Activated CD4-positive, CD25-positive, alpha-beta regulatory T cell treated with anti-CD3 and anti-CD28 coated beads, Interleukin-2, amount 50 U/mL, for 24 hours (primary cell): ENCODE measurements at places on chromosomes 3 and 15.

GRCh38 chr3:132723024-132723950, 1.1 kb upstream of the NPHP3 start:
- no peak for ATAC-seq

DNA sequence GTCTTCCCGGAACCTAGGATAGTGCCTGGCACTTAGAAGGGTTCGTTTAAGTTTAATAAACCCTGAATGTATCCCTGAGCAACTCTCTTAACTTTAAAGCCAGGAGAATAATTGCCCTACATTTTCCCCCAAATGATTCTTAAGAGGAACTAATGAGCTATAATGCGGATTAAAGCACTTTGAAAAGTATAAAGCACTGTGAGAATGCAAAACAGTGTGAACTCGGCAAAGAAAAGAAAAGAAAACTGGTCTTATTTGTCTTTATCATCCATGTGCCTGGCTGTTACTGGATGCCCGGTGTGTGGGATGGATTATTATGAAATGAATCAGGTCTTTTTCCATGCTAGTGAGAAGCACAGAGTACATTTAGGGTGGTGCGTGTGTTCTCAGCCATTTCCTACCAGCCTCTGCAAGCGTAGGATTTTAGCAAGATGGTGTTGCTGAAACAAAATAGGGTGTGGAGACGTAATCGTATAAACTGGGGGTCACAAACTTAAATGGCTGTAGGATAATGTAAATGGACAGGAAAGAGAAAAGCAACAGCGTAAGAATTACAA, 983 bp downstream of the KBTBD12 start:
- no peak for ATAC-seq

GRCh38 chr3:126781889-126782491, 78.0 kb downstream of the CHCHD6 start:
- ATAC-seq = no peak

GRCh38 chr15:68644083-68644904, 65.5 kb downstream of the CORO2B start:
- ATAC-seq = no peak

GRCh38 chr3:129975705-129976048, 1.2 kb downstream of the TRH start:
- ATAC-seq = no peak

DNA sequence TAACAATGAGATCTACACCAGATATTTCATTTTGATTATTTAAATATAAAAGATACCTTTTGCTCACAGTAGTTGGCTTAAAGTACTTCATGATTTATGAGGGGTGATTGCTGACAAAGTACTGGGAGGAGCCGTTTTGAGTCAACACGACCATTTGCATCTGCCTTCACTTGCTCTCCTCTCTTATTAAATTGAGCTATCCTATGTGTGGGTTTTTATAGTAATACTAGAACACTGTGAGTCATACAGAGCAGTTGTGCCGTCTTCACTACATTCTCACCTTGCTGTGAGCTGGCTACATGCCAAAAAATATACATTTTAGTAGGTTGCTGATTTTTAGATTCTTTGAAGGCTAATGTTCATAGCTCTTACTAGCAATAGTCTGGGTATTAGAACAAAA, 161.2 kb downstream of the ALCAM start:
- peak; percentile 97 for ATAC-seq

DNA sequence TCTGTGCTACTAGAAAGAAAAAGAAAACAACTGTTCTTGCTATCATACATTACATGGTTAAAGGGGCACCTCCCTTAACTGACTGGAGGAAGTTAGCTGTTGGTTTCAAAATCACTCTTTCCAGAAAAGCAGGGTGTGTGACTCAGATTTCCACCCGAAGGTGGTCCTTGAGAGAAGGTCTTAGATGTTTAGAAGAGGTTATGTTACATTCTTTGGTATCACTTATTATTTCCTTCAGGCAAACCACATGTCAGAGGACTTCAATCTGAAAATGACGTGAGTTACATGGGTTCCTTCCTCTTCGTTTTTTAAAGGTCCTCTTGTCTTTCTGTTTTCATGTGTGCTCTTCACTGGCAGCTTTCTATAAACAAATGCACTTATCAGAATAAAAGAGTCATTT, 307.9 kb upstream of the CBLB start:
- ATAC-seq = peak; percentile 89

- no peak for ATAC-seq
Measured at GRCh38 chr3:14411166-14411526, 8.7 kb downstream of the SLC6A6 start.

DNA sequence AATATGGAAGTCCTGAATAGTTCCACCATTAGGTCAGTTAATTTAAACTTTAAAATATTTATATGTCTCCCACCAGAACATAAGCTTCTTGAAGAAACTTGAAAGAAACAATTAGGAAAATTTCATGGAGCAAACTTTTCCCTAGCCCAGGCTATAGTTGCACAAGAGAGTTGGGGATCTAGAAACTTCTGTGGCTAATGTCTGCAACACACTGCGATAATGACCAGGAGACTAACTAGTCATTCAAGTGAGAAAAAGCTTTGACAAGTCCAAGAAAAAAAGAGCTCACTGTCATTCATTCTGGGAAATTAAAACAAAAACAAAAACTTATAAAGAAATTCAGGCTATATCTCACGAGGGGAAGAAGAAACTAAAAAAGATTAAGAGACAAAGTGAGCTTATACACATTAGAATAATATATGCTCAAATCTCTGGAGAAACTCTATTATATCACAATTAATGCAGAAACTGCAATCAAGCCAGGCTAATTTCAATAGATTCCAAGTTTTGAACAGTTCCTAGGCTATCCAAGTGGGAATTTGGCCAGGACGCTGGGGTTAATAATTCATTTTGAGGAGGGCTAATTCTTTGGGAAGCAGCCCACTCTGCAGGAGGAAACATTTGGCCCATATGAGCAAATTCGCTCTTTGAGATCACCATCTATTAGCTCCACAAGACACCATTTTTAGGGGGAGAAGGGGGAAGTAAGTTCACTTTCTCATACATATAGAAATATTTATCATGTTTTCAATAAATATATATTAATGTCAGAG, 134.6 kb downstream of the MEIS2 start:
- ATAC-seq = no peak

DNA sequence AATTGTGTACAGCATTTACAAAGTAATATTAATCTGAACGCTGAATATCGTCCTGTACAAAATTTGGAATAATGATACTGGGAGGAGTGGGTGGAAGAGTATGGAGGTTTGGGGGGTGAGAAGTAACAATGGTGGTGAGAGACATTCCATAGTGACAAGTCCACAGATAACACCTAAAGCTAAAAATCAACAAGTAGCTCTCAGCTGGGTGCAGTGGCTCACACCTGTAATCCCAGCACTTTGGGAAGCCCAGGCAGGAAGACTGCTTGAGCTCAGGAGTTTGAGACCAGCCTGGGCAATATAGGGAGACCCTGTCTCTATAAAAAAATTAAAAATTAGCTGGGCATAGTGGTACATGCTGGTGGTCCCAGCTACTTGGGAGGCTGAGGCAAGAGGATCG, 5.1 kb downstream of the MRPS25 start:
- no peak for ATAC-seq

DNA sequence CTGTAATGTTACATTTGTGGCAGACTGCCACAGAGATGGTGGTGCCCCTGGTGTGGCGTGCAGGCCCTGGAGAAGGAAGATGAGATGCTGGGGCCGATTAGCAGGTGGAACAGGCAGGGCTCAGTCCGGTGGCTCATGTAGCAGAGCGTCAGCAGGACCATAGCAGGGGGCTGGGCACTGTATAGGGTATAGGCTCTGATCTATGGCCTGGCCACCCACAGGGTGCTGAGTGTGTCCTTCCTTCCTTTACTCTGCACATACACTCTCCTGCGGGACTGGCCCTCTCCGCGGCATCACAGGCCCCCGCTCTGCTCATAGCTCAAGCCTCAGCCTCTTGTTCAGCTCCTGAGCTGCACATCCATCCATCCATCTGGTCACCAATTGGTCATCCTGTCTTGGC, 143.6 kb downstream of the OPA1 start:
- no peak for ATAC-seq

DNA sequence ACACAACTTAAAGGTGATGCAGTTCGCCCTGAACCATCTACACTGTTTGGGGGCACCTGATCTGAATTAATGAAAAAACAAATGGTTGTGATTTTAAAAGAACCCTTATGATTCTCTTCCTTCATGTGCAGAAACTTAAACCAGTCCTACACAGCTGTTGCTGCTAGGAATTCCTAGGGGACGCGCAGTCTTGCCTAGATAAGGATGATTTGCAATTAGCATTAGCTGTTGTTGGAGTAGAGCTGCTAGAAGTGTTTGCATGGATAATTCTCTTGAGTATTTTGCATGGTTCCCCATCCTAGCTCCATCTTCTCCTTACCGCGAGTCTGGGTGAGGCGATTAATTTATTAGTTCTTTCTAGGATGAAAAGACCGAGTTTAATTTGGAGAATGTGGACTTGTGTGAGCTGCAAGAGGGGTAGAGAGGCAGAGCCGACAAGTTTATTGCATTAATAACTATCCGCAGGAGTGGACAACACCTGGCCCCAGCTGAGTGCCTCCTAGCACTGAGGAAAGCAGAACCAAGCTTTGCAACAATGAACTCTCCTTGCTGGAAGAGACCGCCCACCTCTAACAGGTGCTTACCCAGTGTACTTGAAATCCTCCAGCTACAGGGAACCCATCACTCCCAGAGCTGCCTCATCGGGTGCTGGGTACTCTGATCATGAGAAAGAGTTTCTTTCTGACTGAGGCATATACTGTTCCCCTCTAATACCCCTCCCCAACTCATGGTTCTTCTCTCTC, 75.0 kb upstream of the WNT7A start:
- ATAC-seq = no peak

DNA sequence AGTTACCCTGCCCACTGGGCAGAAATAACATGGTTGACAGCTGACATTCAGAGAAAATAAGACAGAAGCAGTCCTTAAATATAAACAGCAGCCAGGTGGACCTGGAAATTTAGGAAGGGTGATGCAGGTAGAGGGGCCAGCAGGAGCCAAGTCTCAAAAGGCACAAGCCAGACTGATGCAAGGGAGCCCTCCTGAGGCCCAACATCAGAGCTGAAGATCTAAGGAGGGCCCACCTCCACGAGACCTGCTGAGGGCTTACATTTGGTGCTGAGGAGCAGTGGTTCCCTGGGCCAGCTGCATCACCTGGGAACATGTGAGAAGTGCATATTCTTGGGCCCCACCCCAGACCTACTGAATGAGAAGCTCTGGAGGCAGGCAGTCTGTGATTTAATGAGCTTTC, 105.5 kb upstream of the TRIM42 start:
- ATAC-seq = no peak

DNA sequence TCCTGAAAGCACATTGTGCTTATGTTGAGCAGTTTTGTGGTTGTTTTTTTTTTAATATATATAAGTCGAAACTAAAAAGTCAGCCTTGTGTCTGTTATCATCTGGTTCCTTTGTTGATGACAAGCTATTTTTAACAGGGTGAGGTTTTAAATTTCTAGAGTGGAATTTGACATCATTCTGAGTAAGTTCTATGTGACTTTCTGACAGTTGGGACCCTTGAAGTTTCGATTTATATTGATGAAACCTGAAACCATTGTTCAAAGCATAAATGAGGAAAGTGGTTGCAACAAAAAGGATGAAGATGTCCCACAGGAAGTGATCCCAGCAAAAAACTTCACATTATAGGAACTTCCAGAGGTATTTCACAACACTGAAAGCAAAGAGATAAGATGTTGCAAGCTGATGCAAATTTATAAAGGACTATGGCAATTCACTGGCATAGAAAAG, 94.0 kb downstream of the CYP19A1 start:
- no peak for ATAC-seq

GRCh38 chr15:50051811-50052419, 67.1 kb downstream of the ATP8B4 start:
- no peak for ATAC-seq

DNA sequence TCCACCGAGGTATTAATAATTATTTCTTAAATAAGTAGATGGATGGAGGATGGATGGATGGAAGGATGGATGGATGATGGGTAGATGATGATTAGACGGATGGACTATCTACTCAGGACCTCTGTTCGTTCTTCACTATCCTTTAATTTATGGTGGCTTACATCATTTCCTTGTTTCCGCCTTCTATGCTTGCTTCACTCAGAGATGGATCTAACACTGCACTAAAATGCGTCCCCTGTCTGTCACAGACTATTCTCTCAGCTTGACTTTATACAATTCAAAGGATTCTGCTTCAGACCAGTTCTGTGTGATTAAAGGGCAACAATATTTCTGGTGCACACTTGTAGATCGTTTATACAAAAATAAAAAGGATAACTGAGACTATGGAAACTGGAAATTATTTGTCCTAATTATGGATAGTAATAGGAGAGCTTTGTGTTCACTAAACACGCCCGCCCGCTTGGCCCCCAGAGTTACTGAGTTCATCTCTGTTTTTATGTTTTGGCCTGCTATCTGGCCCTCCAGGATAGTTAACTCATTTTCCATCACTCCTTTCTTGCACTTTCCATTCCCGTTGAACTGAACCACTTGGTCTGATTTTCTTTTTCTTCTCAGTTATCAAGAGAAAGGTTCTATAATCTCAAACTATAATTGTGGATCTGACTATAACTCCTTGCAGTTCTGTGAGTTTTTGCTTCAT, 41.4 kb upstream of the CA12 start:
- no peak for ATAC-seq

GRCh38 chr3:141287326-141287725, 55.7 kb downstream of the PXYLP1 start:
- ATAC-seq = no peak

DNA sequence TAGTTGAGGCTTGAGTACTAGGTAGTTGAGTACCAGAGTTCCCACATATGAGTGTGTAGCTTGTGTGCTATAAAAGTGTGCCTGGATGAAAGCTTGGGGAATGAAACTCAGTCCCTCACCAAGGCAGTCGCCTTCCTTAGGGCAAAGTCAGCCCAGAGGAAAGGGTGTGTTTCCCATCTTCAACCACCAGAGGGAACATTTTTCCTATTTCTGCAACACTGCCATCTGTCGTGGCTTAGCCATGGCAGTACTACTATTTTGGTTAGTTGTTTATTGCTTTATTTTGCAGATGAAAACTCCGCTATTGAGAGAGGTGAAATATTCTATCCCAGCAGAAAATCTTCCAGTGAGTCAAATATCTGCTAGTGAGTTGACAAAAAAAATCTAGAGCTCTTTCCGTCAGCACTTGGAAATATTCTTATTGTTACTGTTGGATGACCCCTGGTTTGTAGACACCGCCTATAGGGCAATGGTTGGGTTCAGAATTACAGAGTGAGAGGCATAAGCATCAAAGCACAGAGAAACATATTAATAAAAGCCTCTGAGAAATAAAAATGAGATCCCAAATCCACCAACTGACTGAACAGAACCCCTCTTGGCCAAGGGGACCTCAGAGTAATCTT, 239.9 kb downstream of the CPNE4 start:
- peak; percentile 33 for ATAC-seq

- no peak for ATAC-seq
Measured at GRCh38 chr3:131582438-131582837, 79.7 kb upstream of the MRPL3 start.

DNA sequence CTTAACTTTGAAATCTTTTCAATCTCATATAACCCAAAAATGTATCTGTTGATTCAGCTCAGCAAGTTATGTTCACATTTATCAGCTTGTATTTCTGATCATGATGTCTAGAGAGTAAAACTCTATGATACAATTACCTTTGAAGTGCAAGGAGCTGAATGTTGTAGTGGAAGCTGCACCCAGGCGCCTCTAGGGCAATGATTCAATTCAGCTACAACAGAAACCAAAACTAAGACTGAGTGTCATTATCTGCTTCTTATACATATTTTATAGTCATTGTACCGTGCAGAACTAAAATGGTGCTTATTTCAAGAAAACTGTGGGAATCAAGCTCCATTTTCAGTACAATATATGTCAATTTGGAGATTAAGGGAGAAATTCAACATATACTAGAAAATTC, 1237.5 kb downstream of the ZPLD1 start:
- ATAC-seq = no peak

- peak; percentile 36 for ATAC-seq
Measured at GRCh38 chr3:49260806-49261324, 16.2 kb downstream of the C3orf62 start.
